AG10803 (cell line): ENCODE measurements at places on chromosomes 7 and 10.

- no peak for DNase-seq
These were observed 4.8 kb downstream of the IDI1 start for GRCh38 chr10:1044146-1044545.

DNA sequence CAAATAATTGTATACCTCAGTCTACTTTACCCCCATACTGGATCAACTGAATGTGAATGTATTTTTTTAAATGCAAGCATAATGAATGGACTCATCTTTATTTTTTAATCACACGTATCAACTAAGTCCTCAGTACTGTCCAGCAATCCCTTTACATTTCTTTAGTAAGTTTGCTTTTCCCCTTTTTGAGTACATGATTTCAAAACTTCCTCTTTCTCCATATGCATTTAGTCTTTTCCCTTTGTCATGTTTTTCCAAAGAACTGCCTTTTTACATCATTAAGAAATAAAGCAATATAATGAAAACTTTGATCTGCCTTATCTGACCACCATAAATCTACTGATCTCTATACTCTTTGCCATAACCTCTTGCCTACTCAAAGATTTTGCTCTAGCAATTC is 182.5 kb upstream of the AKR1E2 start:
- no peak for DNase-seq

DNA sequence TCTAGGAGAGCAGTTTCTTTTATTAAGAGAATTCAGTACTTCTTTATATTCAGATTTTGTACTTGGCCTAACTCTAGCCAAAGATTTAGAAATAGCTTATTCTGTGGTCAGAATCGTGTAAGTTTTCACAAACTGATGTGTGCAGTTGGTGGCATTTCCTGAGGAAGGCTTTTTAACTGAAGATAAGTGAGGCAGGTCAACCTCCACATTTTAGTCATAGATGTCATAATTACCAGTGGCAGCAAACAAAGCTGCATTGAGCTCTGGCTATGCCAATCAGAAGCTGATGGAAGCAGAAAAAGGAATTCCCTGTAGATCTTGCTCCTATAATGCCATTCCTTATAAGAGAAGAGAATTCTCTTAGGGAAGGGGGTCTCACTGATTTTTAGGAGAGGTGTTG is 141.3 kb upstream of the SP8 start:
- DNase-seq: no peak

GRCh38 chr10:5523796-5524574 is 776 bp upstream of the CALML3 start:
- DNase-seq: no peak

DNA sequence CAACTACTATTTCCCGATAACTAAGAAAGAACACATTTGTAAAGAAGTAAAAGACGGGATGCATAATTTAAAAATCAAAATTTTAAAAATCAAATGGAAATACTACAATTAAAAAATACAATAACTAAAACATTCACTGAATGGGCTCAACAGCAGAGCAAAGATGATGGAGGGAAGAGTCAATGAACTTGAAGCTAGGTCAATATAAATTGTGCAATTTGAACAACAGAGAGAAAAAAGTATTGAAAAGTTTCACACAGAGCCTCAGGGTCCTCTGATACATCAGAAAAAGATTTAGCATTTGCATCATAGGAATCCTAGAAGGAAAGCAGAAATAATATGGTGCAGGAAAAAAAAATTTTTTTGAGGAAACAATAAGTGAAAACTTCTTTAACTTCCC is 581.0 kb downstream of the KCNMA1 start:
- DNase-seq: no peak

DNA sequence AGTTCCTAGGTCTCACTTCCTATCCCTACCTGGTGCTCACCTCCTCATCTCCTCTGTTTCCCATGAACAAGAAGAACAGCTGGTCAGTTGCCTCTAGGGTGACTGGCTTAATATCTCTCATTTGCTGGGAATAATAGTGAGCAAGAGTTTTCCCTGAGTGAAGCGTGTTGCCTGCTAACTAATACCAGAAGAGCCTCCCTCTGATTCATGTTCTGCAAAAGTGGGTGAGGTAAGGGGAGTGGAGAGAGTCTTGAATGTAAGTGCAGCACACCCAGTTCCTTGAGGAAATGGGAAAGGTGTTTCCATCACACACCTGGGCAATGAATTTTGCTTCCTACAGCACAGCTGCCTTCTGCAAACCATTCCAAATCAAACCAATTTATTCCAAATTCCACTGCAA is 29.6 kb downstream of the FZD1 start:
- DNase-seq: no peak
